Brain pericyte (primary cell): ENCODE measurements at places on chromosomes 6 and 20.

- no peak for DNase-seq
Measured at GRCh38 chr6:18245079-18245478, 19.3 kb downstream of the DEK start.

DNA sequence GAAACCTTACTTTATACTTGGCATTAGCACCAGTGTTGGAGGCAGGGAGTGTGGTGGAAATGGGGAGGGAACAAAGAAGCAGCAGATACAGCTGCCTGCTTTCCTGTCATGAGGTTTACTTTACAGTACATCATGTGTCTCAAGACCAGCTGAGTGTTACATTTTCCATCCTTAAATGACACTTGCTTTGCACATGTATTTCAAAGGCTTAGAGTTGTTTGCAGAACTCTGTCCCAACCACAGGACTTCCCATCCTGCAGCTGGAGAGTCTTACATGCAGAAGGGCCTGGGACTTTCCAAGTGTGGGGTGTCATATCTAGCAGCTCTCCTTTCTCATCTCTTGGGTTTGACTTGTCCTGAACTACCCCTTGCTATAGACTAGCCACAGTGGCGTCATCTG lies 395.9 kb downstream of the DHX35 start:
- no peak for DNase-seq

DNA sequence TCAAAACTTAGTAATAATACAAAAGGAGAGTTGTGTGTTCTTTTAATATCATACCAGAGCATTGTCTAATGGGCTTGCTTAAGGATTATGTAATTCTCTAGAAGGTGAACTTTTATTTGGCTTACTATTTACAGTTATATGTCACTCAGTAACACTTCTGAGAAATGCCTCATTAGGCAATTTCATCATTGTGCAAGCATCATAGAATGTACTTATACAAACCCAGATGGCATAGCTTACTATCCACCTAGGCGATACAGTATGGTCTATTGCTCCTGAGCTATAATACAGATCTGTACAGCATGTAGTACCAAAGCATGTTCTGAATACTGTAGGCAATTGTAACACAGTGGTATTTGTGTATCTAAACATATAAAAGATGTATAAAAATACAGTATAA lies 340.1 kb downstream of the PHF3 start:
- no peak for DNase-seq

- DNase-seq: no peak
Measured at GRCh38 chr6:42313941-42314570, 96.4 kb upstream of the MRPS10 start.

DNA sequence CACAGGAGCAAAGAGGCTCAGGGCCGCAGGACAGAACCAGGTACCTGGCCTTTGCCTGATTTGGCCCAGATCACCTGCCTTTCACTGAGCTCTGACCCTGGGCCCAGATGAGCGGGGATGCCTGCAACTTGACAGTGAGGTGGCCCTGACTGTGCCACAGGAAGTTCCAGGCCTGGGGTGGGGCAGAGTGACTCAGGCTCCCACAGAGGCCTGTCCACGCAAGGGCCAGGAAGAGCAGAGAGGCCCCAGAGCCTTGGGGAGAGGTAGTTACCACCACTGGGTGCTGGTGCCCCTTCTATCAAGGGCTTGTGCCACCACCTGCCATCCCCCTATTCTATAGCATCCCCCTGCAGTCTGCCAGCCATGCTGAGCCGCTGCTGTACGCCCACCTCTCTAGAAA lies 4.1 kb upstream of the NOL4L start:
- no peak for DNase-seq

DNA sequence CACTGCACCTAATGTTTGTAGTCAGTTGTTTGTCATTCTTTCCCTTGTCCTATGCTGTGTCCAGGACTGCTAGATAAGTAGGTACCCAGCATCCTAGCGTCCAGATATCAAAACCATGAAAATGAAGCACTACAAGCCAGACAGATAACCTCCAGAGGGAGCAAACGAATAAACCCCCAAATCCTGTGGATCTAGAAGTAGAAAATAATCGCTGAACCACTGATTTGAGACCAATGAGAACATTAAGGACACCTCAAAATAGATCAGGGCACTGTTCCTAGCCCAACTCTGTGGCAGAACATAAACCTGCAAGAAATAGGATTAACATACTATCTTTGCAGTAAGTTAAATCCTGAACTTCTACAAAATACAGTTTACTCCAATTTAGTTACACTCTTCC lies 1.1 kb upstream of the KLHL32 start:
- no peak for DNase-seq

- DNase-seq: no peak
Measured at GRCh38 chr6:122511193-122511924, 39.8 kb upstream of the SERINC1 start.

DNA sequence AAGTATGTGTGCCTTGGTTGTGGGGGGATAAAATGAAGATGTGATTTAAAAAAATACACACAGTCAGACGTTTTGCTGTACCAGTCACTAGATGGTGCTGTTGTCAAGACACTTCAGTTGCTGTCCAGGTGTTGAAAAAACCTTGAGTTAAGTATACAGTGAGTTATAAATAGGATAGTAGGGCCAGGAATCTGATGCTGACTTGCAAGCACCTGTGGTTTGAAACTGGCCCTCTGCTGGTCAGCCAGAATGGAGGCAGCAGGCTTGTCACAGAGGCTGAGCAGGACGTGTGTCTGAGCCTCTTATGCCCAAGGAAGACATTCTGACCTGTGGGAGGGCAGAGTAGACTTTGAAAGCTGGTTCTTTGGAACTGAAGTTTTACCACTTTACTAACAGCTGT lies 27.8 kb downstream of the RNF8 start:
- no peak for DNase-seq

DNA sequence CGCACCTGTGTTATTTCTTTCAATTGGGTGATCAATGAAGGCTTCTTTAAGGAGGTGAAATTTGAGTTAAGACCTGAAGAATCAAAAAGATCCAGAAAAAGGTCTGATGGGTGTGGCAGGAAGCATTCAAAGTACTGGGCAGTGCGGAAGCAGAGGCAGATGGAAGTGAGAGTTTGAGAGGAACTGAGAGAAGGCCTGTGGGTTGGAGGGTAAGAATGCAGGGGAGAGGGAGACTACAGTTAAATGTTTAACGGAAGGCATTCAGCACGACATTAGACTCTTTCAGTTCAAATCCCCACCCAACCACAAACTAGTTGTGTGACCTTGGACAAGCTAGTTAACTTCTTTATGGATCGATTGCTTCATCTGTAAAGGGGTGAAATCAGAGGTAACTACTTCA lies 50.5 kb upstream of the GCM1 start:
- DNase-seq: no peak

- DNase-seq: no peak
Measured at GRCh38 chr20:62763404-62763803, 32.9 kb upstream of the MRGBP start.

DNA sequence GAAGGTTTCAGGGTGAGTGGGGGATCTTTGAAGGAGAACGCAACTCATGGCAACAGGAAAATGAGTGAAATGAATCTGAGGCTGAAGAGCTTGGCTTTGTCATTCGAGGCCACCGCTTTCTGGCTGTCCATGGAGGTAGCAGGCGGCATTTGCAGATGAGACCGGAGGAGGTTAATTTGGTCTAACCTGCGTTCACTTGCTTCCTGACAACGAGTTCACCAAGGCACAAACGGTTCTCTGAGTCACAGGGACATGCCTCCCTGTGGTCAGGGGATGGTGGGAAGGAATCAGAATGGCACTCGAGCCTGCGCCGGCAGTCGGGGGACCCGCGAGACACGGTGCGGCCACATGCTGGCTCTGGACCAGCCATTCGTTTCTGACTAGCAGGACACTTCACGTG lies 75.0 kb downstream of the IRF4 start:
- no peak for DNase-seq

GRCh38 chr6:4820704-4821276 lies 44.6 kb downstream of the CDYL start:
- no peak for DNase-seq

DNA sequence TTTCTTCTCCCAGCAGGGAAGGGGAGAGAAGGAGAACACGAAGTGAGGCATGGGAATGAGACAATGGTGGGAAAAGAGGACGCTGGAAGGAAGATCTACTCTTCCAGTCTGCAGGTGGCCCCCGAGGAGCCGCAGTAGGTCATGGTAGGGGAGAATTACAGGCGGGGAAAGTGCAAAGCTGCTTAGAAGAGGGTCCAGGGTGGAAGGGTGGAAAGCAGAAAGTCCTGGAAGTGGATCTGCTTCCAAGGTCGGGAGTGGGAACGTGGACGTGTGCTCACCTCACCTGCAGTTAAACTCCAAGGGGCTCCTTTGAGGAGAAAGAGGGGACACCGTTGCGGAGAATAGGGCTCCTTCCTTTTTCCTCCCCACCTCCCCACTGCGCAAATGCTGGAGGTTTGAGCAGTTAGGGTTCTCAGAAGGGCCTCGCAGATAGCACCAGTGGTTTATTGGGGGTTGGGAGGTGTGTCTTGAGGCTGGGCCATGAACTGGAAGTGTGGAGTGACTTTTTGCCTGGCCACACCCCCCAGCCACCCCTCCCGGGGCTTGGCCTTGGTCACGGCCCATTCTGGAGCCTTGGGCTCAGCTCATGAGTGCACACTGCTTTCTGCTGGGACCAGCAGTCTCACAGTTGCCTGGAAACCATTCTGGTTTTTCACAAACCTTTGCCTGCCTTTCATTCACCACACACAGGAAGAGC lies 100.4 kb upstream of the MLN start:
- no peak for DNase-seq

- DNase-seq: no peak
Measured at GRCh38 chr6:144416773-144417172, 131.6 kb downstream of the UTRN start.

DNA sequence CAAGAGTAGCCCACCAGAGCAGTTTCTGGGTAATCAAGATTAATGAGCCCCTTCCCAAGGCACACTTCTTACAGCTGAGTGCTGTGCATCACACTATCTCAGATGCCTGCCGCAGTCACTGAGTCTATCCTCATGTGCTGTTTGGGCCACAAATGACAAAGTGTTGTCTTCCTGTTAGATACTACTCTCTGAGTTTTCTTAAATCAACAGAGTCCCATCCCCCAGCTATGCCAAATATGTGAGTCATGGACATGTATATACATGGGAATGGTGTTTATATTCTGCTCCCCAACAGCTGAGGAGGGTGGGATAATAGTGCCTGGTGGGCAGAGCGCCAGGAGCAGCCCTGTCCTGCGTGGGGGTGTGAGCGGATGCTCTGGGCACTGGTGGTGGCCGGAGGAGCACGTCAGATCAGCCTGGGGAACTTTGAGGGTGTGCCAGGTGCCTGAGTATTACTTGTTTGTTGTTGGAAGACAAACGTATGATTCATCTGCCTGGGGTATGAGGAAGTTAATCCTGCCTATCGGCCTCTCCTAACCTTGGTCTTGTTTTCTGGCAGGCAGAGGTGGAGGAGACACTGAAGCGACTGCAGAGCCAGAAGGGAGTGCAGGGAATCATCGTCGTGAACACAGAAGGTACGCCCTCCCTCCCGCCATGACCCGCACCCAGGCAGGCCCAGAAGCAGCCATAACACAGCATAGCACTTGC lies 9.6 kb downstream of the DYNLRB1 start:
- DNase-seq: peak; percentile 83

GRCh38 chr20:51665543-51666118 lies 102.6 kb downstream of the ATP9A start:
- no peak for DNase-seq

DNA sequence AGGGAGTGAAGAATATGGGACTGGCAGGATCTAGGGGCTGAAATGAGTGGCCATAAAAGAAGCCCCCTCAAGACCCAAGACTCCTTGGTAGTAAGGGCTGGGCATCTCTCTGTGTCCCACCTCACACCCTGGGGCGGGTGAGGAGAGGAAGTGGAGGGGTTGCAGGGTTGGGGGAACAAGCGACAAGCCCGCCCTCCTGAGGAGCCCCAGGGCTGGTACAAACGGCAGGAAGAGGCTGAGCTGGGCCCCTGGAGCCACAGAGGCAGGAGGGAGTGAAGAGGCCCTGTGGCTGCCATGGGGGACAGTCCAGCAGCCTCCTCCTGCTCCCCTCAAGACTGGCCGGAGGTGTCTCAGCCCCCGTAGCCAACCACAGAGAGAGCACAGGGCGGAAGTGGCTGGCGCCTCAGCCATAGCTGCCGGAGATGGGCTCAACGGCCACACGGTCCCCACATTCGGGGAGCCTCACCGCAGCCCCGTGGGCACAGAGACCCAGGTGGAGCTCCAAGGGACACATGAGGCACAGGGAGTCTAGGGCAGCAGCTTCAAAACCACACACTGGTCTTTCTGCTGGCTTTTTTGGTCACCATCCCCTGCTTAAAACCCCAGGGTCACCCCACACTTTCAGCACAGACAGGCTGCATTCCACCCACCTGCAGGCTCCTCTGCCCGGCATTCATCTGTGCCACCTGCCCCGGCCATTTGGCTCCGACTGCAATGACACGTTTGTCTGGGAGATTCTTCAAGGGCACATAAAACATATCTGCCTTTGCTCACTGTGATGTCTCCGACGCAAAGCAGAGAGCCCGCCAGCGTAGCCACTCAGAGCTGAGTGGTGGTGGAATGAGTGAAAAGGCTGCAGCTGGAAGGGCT lies 524 bp downstream of the C20orf203 start:
- no peak for DNase-seq
